ENCODE measurements at places on chromosomes 2 and 18.

DNA sequence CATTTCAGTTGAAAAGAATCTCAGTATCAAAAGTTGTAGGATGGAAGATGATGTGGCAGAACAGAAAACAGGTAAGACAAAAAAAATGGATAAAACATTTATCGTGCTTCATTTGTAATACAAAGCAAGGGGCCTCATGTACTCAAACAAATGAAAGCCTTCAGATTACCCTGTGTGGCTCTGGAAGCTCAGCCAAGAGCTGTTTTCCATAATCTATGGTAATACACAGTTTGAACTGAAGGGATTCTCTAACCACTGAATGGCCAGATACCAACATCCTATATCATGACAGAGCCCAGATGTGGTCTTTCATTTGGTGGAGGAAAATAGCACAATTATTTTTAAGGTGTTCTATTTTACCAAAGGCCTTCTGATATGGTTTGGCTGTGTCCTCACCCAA is 272.1 kb upstream of the RND3 start:
- no peak for DNase-seq

DNA sequence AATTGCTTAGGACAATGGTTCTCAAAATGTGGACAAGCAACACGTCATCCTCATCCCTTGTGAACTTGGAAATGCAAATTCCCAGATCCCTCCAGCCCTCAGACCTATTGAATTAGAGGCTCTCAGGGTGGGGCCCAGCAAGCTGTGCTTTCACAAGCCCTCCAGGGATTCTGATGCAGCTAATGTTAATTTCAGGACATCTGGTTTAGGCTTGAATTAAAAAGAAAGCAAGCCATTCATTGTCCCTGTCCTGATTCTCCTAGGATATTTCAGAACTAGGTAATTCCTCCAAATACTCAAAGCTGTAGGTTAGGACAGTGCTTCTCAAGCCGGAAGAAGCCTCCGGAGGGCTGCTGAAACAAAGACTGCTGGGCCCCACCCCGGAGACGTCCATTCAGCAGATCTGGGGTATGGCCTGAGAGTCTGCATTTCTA is 26.0 kb upstream of the GLI2 start:
- DNase-seq = no peak

- DNase-seq = no peak
Measured at GRCh38 chr18:47108373-47108772, 41.9 kb downstream of the HDHD2 start.

DNA sequence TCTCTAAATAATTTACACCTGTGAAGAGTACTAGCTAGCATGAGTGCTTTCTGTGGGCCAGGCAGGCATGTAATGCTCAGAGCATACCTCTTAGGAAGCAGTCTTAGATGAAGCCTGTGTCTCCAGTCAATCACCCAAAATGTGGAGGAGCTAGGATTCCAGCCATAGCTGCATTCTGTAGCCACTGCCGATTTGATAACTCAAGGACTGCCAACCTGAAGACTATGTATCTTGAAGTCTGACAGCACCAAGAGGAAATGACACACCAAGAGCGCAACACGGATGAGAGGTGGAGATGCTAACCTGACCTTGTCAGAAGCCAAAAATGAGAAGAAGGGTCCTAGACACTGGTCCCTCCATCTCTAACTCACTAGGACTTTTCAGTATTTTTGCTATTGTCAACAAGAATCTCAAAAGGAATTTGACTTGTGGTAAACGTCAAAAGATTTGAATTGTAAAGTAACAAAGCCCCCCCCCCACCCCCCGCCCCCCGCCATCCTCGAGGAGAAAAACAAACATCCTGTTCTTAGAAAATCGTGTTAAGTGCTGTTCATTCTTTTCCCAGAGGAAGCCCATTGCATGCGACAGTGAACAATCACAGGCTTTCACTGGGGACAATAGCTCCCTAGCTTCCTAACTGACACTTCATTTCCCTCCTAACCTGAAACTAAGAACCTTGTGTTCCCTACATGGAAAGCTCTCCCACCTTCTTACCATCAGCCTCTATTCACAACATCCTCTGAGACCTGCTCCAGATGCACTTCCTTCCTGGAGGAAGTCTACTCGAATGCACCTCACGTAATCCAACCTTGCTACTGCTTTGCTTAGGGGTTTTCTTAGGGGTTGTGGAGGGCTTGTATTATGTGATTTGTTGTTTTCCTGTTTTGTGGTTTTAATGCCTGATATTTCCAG is 14.7 kb downstream of the CDC42EP3 start:
- no peak for DNase-seq

- no peak for DNase-seq
Measured at GRCh38 chr18:31516437-31516836, 18.5 kb downstream of the DSG2 start.

DNA sequence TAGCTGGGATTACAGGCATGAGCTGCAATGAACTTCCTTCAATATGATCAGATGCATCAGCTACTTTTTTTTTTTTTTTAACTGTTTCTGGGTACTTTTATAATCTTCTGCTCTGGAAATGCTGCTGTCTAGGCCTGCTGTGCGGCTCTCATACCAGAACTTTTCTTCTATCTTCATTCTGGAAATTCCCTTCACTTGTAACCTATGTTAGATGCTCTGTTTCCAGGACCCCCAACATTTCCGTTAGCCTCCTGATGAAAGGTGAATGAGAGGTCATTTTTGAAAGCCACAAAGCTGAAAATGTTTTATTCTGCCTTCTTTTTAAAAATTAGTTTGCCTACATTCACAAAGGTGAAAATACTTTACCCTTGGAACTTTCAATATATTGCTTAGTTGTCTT is 8.6 kb downstream of the AGFG1 start:
- no peak for DNase-seq

DNA sequence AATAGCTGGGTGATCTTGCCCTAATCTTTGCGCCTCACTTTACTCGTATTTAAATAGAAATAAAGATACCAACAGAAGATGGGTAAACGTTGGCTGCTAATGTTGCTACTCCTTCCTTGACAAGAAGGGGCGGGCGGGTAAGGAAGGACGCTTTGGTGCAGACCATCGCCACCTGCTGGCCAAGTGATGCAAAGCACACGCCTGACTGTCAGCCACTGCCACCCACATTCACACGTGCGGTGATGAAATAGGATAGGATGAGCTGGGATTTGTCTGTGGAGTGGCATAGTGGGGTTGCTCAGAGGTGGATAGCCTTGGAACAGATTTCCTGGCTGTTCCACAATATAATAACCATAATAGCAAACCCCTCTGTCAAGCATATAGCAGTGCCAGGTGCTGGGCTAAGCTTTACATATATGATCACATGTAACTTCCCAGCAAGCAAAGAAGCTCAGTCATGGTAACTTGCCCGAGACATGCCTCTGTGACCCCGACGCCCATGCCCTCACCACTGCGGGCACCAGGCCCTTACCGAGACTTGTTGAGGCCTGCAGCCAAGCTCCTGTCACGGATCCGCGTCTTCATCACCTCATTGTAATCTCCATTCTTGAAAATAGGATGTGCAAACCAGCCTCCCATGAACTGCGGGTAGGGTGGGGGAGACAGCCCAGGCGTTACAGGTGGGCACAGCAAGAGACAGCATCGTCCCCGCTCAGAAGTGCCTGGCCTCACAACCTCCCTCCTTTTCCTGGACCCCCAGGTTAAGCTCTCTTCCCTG is 39.3 kb downstream of the LCT start:
- DNase-seq = peak; percentile 67
